Transverse colon (tissue), 4 donors: ENCODE measurements at places on chromosomes 6 and 20. TPM values are rescaled to one million over a fixed set of nuclear protein-coding genes. Genes with fewer than 3 reads are reported as not detected.

The NECAB3 gene
- 95.7 TPM for total RNA-seq

The RNF5 gene
- 139 TPM for total RNA-seq

The CMTR1 gene
- 16.5 TPM for total RNA-seq

The TAGAP gene
- total RNA-seq = 10.3 TPM

The MATN4 gene
- total RNA-seq = not detected
